ENCODE measurements at places on chromosomes 2 and 18. TPM values are rescaled to one million over a fixed set of nuclear protein-coding genes. Genes with fewer than 3 reads are reported as not detected.

Gene SMAD4
- total RNA-seq: 52.2 TPM

Gene GREB1
- total RNA-seq: 6.8 TPM

Gene MAP3K19
- not detected for total RNA-seq

Gene GPD2
- 17.2 TPM for total RNA-seq

Gene TNFAIP6
- total RNA-seq: 13.0 TPM

Gene IL36RN
- total RNA-seq: not detected

Gene PARD6G
- total RNA-seq: 3.7 TPM

Gene TFPI
- total RNA-seq: 47.0 TPM

Gene RAMP1
- total RNA-seq: 31.8 TPM

Gene UPP2
- not detected for total RNA-seq

Gene LRRTM1
- total RNA-seq: under 0.01 TPM

Gene ZNF397
- total RNA-seq: 18.3 TPM

Gene TSGA10
- 2.1 TPM for total RNA-seq

Gene ZSWIM2
- not detected for total RNA-seq

Gene ALPP
- not detected for total RNA-seq

Gene MEP1B
- not detected for total RNA-seq

Gene SGPP2
- total RNA-seq: not detected

Gene HADHA
- total RNA-seq: 174 TPM

Gene CYB5A
- total RNA-seq: 28.7 TPM
